ENCODE measurements at places on chromosomes 2 and 18.
A peak's percentile ranks its signal among the peaks of the same experiment; 100 is the strongest.

GRCh38 chr2:5617796-5618195 is 74.4 kb upstream of the SOX11 start:
- DNase-seq: no peak

DNA sequence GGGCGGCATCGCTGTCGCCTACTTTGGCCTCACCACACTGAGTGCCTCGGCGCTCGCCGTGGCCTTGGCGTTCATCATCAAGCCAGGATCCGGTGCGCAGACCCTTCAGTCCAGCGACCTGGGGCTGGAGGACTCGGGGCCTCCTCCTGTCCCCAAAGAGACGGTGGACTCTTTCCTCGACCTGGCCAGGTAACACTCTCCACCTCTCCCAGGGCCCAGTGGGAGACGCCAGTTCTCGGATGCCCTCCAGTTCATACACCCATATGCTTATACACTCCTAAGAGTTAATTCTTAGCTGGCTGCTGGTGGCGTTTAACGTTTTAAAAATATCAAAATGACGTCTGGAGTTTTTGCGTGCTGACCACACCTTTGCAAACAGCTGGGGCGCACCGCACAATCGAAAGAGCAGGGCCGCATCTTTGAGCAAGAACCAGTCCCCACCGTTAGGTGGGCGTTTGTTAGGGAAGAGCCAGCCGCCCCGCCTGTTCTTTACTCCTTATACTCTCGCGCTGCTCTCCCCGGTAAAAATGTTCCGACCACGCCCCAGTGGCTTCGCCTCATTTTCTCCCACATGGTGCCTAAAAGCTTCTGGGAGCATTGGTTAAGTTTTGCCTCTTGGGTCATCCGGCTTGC is 899 bp downstream of the SLC1A4 start:
- DNase-seq: peak; percentile 52

DNA sequence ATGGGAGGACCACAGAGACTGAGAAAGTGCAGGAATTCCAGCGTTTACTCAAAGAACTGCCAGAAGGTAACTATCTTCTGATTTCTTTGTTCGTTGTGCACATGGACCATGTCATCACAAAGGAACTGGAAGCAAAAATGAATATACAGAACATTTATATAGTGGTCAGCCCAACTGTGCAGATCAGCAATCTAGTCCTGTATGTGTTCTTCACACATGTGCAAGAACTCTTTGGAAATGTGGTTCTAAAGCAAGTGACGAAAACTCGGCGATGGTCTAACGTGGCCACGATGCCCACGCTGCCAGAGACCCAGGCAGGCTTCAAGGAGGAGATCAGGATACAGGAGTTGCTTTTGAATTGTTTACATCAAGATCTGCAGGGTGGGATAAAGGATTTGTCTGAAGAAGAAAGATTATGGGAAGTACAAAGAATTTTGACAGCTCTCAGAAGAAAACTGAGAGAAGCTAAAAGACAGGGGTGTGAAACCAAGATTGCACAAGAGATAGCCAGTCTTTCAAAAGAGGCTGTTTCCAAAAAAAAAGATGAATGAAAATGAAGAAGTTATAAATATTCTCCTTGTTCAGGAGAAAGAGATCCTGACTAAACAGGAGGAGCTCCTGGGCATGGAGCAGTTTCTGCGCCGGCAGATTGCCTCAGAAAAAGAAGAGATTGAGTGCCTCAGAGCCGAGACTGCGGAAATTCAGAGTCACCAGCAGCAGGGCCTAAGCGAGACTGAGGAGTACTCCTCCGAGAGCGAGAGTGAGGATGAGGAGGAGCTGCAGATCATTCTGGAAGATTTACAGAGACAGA is 8.3 kb upstream of the CHST10 start:
- DNase-seq: no peak

DNA sequence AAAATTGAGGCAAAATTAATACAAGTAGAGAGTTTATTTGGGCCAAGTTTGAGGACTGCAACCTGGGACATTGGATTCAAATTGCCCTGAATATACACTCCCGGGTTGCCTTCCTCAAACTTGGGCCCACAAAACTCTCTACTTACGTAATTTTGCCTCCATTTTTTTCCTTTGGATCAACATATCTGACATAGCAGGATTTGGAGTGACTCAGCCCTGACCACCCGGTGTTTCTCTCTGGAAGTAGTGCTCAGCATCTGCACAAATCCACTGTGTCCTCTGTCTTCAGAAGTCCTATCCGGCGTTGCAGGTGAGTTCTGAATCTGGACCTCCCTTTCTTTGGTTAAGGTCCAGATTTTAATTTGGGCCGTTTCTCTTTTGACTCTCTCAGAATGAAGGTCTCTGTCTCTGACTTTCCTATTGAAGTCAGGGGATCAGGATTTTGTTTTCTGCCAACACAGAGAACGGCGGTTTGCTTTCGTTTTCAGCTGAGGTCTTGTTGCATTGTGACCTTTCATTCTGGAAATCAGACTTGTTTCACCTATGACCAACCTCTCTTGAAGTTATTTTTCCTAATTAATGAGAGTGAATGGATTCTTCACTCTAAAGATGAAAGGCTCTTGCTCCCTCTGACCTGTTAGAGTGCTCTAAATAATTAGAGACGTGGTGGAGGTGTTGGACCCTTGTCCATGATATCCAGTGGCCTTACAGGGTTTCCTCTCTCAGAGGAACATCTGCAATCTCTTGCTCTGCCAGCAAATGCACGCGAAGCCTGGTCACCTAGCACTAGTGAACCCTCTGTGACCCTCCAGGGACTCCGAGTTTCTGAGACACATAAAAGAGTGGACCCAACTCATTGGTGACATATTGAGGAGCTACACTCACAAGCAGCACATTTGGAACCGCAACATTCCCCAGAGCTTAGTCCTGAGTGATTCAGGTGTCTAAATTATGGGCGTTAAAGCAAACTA is 13.6 kb downstream of the TCF23 start:
- no peak for DNase-seq

DNA sequence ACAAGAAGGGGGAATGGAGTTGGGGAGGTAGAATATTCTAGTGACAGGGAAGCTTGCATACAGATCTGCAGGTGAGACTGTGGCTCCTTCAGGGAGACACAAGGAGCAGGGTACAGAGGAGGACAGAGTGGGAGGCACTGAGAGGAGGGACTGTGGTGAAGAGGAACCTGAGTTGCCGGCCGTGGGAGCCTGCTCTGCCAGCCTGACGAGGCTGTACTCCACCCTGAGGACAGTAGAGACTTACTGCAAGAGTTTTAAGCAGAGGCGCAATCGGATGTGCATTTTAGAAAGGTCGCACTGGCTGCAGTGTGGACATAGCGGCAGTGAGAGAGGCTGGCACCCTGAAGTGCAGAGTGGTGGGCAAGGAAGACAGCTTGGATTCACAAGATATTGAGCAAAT is 185.8 kb downstream of the GFPT1 start:
- no peak for DNase-seq

- DNase-seq: no peak
Measured at GRCh38 chr2:126793885-126794613, 104.6 kb upstream of the TEX51 start.

- DNase-seq: no peak
Measured at GRCh38 chr2:138515092-138515491, 13.5 kb downstream of the SPOPL start.

All from spinal cord (tissue), 10 donors.